ENCODE measurements at places on chromosomes 13 and 19.

GRCh38 chr13:29459813-29460355, 135.6 kb downstream of the SLC7A1 start:
- no peak for DNase-seq

DNA sequence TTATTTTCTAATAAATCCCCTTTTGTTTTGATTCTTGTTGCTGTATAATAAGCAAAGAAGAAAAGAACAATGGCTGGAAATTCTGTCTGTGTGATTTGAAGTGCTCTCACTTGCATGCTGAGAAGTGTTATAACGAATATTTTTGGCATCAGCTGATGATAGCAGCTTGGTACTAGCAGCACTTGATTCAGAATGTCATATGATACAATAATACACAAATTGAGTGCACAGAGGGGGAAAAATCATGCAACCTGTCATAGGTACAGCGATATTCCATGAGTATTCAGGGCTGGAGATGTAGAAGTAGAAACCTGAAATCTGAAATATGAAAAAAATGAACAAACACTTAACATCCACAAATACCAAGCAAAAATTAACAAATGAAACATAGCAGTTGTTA, 108.1 kb downstream of the FGF14 start:
- DNase-seq, result no peak

GRCh38 chr19:8429826-8430225, 14.9 kb upstream of the HNRNPM start:
- no peak for DNase-seq

GRCh38 chr13:105184201-105184600, 1351.3 kb downstream of the EFNB2 start:
- DNase-seq, result no peak

All from T follicular helper cell (primary cell).